ENCODE measurements at places on chromosomes 5 and 9.

GRCh38 chr5:73214996-73215395 lies 42.0 kb downstream of the TMEM174 start:
- no peak for DNase-seq

GRCh38 chr5:10663489-10664179 lies 97.4 kb downstream of the DAP start:
- DNase-seq = no peak

GRCh38 chr5:69432412-69433206 lies 17.7 kb downstream of the MARVELD2 start:
- no peak for DNase-seq

DNA sequence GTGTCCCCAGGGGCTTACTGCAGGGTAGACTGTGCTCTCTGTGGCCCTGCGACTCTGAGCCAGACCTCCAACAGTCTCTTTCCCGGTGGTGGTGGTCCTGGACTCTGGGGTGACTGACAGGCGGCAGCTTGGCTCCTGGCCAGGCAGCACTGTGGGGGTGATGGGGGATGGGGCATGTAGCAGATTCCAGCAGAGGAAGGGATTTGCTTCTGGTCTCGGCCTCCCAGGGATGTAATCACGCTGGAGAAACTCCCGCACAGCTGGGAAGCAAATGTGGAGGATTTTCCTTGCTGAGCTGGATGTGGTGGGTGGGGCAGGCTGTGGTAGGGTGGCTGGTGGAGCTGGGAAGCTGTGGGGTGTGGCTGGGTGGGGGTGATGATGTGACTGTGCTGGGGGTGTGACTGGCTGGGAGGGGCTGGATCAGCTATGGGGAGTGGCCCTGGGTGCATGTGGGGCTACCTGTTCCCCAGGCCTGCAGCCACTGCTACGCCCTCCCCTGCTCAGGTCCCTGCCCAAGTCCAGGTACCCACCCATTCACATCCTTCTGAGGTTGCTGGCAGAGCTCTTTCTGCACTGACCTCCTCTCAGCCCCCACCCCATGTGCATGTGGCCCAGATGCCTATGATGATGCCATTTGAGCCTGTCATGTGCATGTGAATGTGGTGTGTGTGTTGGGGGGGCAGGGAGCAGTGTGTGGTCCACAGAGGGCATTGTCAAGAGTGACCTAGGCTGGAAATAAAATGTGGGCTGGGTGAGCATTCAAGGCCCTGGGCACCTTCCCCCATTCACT lies 3.8 kb downstream of the NDST1 start:
- DNase-seq = no peak

DNA sequence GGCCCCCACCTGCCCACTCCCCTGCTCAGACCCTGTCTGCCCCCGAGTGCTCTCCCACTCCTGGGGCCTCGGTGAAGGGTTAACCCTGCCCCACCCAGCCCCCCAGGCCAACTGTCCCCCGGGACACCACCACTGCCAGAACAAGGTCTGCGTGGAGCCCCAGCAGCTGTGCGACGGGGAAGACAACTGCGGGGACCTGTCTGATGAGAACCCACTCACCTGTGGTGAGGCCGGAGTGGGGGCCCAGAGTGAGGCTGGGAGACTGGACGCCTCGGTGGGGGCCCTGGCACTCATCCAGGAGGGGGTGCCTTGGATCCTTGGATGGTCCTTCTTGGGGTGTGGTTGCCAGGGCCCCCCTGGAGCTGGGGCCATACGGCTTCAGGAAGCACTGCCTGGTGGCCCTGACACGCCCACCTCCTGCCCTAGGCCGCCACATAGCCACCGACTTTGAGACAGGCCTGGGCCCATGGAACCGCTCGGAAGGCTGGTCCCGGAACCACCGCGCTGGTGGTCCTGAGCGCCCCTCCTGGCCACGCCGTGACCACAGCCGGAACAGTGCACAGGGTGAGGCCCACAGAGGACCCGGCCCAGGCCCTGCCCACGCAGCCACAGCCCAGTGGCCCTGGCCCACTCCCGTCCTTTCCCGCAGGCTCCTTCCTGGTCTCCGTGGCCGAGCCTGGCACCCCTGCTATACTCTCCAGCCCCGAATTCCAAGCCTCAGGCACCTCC lies 2.1 kb downstream of the MAMDC4 start:
- no peak for DNase-seq

DNA sequence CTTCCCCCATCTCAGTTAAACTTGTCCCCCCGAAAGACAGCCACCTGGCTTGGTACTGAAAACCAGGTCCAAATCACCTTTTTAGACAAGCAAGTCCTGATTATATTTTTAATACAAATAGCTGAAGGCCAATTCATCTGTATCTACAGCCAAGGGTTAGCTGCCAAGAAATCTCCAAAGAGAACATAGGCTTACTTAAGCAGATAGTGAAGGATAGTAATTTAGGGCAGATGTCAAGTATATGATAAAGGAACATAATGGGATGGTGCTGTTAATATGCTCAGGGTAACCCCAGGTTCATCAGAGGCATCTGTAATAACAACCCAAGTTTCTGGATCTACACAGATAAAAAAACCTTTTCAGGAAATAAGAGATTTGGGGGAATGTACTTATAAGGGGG lies 133.0 kb downstream of the EBF1 start:
- no peak for DNase-seq

DNA sequence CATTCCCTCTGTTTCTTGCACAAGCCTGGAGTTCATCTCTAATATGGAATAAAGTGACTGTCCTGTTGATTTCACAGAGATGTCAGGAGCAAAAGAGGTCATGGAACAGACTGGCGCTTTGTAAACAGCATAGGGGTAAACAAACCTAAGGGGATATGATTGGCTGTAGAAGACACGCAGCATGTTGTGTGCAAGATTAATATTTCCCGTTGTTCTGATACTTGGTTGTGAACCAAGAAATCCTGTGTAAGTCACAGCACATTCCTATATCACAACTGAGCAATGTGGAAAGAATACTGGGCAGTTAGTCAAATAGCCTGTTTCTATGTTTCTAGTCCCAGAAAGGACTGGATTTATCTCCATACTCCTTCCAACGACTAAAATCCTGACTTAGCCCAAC lies 3.2 kb downstream of the ADAMTS12 start:
- DNase-seq = no peak

GRCh38 chr5:2257326-2258244 lies 374.9 kb upstream of the IRX4 start:
- DNase-seq = no peak

- no peak for DNase-seq
Measured at GRCh38 chr5:26259081-26259480, 779.3 kb downstream of the CDH9 start.

DNA sequence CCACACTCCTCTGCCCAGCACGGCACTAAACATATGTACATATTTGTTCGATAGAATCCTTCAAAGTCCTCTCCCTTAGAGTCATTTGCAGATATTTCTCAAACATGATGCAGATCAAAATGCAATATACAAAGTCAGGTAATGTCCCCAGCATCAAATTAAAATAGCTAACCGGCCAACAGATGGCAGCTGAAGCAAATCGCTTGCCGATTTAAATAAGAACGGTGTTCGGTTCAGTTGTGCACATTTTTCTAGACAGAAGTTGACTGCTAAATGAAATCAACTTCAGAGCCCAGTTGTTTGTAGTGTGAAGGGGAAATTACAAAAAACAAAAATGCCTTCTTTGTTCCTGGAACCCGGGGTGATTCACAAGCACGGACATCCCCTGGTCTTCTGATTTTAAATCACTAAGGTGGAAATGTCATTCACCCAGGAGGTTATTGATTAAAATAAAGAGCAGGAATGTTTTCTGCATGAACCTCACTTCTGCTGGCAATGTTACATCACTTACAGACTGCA lies 219.2 kb downstream of the EBF1 start:
- no peak for DNase-seq

DNA sequence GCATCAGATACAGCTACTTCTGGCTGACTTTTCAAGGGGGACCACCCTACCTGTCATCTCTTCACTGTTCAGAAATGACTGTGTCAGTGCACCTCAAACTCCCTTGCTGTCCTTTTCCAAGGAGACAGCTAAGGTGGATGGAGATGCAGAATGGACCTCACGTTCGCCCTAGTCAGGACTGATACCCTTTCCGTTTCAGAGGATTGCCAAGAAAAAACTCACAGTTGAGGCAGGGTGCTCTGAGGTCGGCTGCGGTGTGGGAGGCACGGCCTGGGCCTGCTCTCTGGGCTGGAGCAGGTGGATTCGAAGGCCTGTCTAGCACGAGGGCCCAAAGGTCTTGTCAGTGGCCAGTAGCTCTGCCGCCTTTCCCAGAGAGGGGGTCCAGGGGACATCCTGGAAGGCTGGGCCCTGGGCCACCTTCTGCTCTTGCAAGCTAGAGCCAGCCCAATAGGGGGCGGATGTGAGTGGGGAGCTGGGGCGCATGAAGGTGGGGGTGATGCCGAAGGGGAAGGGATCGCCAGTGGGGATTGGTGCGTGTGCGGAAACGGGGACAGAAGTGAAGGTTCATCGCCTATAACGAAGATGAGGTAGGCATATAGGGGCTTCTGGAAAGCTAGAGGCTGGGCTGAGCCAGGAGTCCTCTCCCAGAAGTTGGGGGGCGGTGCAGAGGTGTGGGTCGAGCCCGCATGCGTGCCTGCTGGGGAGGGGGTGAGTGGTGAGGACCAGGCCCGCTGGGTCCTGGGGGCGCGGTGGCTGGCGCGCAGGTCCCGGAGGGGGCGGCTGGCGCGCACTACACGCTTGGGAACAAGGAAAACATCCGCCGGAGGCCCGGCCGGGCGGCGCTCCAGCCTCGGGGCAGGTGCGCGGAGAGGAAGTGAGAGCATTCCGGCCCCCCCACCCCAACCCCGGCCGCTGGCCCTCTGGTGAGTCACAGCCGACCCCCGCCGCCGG lies 2.5 kb upstream of the MSMP start:
- DNase-seq = peak; percentile 84

- DNase-seq = peak; percentile 11
Measured at GRCh38 chr5:135488727-135489465, 36.7 kb upstream of the TIFAB start.

GRCh38 chr9:83379045-83379444 lies 159.2 kb downstream of the FRMD3 start:
- DNase-seq = no peak
